ENCODE measurements at places on chromosomes 16 and 17.

GRCh38 chr17:43814026-43814425, 18.9 kb downstream of the MPP3 start:
- no peak for DNase-seq

DNA sequence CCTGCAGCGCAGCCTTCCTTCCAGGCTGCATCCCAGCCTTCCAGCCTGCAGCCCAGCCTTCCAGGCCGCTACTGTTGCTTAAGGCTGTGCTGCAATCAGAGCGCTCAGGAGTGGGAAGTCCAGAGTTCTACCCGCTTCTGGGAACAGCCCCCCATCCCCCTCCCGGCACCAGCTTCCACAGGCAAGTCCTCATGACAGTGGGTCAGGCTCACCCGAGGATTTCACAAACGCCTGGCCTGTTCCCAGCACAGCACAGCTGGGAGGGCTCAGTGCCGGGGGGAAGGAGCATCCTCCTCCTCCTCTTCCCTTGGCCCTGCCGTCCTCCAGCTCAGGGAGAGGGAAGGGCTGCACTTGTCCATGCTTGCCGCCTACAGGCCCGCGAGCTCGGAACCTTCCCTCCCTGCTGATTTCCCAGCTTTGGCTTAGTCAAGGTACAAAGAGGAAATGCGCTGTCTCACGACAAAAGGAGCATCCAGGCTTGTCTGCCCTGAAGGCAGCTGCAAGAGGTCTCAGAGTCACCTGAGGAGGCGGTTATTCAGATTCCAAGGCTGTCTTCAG, 8.3 kb downstream of the SOCS3 start:
- no peak for DNase-seq

GRCh38 chr17:72470734-72471133, 349.9 kb downstream of the SOX9 start:
- no peak for DNase-seq

DNA sequence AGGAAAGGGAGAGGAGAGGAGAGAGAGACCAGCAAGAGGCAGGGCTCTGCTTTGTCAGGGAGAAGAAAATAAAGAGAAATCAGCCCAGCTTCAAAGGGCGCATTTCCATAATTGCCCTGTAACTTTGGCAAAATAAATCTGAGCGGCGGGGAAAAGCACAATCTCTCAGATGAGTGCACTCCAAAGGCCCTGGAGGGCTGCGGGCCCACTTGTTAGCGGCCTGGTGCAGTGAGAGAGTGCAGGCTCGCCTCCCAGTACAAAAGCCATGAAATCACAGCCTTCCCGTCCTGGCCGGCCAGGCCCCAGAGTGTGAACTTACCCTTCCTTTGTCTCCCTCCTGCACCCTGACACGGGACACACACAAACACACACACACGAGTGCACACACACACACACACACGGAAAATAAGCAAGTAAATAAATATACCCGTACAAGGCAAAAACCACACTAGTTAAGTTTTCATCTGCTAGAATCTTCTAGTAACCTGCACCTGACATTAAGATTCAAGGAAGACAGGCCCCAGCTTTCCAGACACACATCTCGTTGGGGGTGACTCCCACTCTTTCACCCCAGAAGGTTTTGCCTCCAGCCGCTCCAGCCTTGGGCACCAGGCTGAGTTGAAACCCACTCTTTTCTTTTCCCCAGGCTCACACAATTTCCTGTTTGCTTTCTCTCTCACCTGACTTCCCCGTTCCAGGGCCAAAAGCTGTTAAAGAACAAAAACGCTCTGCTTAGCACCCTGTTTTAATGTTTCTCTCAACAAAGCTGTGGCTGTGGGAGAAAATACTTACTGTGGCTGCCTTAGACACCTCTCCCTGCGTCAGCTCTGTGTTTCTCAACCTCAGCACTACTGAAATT, 8.5 kb downstream of the IRX3 start:
- no peak for DNase-seq

DNA sequence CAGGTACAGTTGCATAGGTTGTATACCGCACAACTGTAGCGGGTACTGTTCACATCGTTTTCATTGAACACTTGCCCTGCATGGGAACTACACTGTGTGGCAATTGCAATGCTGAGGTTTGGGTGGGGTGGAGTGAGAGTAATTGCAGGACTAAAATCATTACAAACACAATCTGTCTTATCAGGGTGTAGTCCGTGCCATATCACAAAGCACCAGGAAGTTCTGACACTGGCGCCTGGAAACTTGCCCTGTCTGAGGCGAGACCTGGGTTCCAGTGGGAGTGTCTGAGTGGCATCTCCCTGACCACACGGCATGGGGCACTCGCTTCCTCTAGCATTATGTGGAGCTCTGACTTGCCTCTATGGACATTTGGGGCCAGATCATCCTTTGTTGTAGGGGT, 153.4 kb downstream of the RGS9 start:
- no peak for DNase-seq
